ENCODE measurements at places on chromosomes 16 and 17.

- DNase-seq, result no peak
Observed at GRCh38 chr16:47064775-47065174, 79.0 kb downstream of the NETO2 start.

GRCh38 chr17:3995067-3995466 lies 30.8 kb upstream of the ATP2A3 start:
- DNase-seq, result no peak

GRCh38 chr17:62206550-62206949 lies 141.5 kb upstream of the MED13 start:
- DNase-seq, result no peak

GRCh38 chr16:83343935-83344366 lies 463.8 kb upstream of the HSBP1 start:
- DNase-seq, result no peak

DNA sequence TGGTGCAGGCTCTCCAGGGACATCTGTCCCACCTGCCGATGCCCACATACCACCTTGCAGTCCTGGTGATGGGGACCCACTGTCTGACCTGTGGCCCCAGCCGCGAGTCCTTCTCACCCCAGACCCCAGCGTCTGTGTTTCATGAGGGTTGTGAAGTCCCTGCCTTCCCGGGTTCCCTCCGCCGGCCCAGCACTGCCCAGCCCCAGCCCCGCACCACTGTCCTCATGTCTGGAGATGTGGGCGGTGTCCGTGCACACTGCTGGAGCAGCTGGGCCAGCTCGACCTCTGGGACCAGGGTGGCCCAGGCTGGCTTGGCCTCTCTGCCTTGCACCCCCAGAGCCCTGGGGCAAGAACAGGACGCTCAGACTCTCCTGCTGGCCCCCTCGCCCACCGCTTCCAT lies 199.5 kb upstream of the CIBAR2 start:
- DNase-seq, result no peak

DNA sequence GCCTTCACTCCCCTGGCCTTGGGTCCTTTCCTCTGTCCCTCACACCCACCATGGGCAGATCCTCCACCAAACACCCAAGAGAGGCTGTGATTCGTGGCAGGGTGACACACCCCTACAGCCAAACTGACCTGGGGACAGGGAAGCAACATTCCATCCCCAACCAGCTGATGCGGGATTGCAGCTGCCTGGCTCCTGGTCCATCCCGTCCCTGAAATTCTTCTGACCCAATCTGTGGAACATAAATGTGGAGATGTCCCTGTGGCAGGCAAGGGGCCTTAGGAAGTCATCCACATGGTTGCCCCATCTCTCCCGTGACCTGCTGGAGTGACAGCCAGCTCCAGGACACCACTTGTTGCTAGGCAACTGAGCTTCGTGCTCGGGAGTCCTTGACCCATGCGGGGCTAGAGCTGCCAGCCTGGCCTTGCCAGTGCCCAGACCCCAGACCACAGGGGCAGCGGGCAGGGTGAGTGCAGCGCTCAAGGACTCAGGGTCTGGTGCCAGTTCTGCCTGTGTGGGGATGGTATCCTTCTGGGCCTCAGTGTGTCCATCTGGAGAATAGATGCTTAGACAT lies 34.0 kb upstream of the CPNE2 start:
- DNase-seq, result no peak

DNA sequence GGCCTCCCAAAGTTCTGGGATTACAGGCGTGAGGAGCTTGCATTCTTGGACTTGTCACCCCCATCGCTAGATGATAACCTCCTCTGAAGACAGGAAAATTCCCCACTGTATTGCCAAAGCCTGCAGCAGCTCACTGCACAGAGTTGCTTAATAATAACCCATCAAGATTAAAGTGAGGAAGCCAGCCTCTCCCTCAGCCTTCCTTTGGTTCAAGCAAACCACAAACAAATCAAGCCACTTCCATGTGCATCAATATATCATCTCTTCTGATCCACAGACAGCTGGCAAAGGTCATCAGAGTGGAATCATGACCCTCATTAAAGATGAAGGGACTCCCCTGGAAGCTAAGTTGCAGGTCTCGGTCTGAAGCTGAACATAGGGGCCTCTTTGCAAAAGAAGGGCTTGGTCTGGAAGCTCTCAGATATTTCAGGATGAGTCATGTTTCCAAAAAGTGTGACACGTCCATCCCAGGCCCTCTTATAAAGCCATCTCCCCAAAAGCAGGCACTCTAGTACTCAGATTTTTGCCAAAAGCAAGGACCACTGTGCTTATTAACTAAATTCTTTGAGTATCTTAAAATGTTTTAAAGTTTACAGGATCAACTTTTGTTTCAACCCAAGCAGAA lies 4.8 kb downstream of the EMP2 start:
- no peak for DNase-seq

GRCh38 chr17:29196769-29197515 lies 16.7 kb upstream of the MYO18A start:
- DNase-seq, result no peak

- DNase-seq, result no peak
Observed at GRCh38 chr17:53942898-53943297, 120.2 kb downstream of the KIF2B start.

DNA sequence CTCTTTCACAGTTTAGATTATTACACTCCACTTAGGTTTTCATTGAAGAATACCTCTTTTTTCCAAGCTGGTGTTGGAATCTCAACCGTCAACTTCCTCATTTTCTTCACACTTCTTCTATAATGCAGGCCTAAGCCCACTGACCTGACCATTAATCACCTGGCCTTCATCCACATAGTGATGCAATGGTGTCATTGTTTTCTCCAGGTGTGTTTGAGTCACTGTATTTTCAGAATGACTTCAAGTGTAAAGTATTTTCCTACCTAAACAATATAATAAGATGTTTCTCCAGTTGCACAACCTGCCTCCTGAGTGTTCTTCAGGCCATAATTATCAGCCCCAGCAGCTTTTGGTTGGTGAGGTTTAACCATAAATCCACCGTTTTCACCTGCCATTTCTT lies 1675.1 kb downstream of the TP53TG3F start:
- no peak for DNase-seq

- no peak for DNase-seq
Observed at GRCh38 chr16:29916979-29917378, 9.0 kb downstream of the KCTD13 start.

DNA sequence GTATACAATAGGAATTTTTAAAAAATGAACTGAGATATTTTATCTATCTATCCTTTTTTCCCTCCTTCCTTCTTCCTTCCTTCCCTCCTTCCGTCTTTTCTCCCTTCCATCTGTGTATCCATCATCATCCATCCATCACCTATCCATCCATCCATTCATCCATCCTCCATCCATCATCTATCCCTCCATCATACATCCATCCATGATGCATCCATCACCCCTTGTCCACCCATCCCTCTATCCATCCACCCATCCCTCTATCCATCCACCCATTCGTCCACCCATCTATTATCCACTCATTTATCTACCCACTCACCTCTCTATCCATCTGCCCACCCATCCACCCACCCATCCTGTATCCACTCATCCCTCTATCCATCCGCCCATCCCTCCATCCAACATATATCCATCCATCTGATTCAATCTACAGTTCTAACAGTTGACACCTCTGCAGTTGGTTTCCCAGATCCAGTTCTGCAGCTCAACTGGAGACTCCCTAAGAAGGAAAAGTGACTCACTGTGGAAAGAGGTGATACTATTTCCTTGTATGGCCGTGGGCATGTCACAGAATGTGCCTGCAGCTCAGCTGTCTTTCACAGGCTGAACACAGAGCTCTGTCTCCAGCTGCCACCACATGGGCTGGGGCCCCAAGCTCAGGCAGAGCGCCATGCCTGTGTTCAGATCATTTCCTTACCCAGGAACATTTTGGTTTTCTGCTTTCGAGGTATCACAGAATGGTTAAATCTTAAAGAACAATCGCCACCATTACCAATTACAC lies 130.8 kb downstream of the XYLT1 start:
- DNase-seq, result no peak

DNA sequence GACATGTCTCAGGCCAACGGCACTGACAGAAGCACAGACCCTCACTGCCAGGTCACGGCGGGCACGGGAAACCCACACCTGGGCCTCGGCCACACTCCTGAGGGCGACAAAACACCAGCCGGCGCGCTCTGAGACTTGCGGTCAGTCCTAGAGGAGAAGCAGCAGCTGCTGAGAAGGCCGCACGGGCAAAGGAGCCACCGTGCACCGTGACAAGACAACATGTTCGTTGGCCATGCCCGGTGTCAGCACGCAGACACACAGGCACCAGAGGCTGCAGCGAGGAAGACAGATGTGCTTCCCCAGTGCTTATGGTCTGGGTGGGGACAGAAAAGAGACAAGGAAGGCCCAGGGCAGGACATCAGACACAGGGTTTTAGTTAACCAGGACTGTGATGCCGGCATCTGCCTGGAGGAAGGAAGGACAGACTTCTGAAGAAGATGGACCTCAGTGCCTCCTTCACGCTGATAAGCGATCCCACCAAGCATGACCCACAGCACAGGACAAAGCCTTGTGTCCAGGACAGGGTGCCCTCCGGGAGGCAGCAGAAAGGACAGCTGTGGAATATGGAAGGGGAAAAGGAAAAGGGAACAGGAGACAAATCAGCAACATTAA lies 84.0 kb downstream of the ANKRD11 start:
- DNase-seq, result no peak

GRCh38 chr16:47965439-47965838 lies 190.4 kb downstream of the ABCC12 start:
- no peak for DNase-seq

DNA sequence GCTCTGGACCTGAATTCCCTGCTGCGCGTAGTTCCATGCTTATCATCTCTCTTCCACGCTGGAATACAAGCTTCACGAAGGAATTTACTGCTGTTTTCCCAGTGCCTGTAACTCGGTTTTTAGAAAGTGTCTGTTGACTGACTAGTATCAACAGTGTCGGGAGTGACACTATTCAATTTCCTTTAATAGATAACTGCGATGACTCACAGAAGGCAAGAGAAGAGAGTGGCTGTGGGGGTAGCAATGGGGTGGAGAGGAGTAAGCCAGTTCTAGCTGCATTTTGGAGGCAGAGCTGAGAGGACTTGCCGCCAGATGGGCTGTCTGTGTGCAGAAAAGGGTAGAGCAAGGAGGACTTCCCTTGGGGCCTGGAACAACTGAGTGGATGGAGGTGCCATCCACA lies 25.2 kb downstream of the B4GALNT2 start:
- no peak for DNase-seq

DNA sequence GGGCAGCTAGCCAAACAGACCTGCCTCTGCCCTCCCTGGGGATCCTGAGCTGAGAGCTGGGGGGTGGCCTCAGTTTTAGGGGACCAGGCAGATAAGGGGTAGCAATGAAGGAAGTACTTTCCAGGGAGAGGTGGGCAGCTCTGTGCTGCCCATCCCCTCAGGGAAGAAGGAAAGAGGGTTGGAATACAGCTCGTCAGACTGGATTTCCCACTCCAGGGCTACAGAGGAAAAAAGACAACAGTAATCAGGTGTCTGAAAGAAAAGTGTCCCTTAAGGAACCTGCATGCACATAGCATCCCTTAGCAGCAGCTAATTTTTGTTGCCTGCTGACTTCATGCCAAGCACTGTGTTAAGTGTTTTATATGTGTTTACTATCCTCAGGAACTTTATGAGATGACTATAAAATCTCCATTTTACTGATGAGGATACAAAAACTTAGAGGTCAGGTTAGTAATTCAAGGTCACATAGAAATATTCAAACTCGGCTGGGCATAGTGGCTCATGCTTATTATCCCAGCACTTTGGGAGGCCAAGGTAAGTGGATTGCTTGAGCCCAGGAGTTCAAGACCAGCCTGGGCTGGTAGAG lies 3.2 kb upstream of the MRPL58 start:
- DNase-seq, result no peak

GRCh38 chr17:43881758-43882505 lies 25.4 kb downstream of the MPP2 start:
- DNase-seq, result no peak

- no peak for DNase-seq
Observed at GRCh38 chr16:16005721-16006120, 56.3 kb downstream of the ABCC1 start.

DNA sequence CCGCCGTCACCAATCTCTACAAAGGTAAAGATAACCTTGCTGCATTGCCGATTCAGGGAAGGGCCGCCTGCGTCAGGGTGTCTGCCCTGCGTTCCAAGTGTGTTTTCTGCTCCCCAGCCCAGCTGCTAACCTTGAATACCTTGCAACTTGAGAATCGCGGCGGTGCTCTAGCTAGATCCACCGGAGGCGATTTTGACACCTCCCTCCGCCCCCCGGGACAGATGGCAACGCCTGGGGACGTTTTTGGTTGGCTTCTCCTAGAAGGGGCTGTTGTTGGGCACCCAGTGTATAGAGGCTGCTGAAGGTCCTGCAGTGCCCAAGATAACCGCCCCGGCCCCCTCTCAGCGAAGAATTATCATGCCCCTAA lies 1.5 kb downstream of the HAPSTR1 start:
- peak; percentile 34 for DNase-seq

GRCh38 chr17:16910341-16910740 lies 61.6 kb downstream of the TNFRSF13B start:
- no peak for DNase-seq

- no peak for DNase-seq
Observed at GRCh38 chr17:81907219-81908145, 3.7 kb downstream of the PCYT2 start.

- no peak for DNase-seq
Observed at GRCh38 chr17:82129095-82129494, 31.1 kb upstream of the FASN start.

GRCh38 chr16:55502801-55503366 lies 6.0 kb upstream of the LPCAT2 start:
- no peak for DNase-seq

GRCh38 chr17:82034371-82035011 lies 3.0 kb downstream of the DCXR start:
- DNase-seq, result no peak

GRCh38 chr17:4527134-4527533 lies 28.1 kb downstream of the MYBBP1A start:
- DNase-seq, result no peak
